Lung microvascular endothelial cell (primary cell): ENCODE measurements at places on chromosomes 2 and 18. TPM values are rescaled to one million over a fixed set of nuclear protein-coding genes. Genes with fewer than 3 reads are reported as not detected.

Gene SNED1
- total RNA-seq = 8.3 and 17.9 TPM in 2 replicates

Gene UGGT1
- total RNA-seq = 39.2 and 45.6 TPM in 2 replicates

Gene ZNF407
- 9.8 and 15.1 TPM in 2 replicates for total RNA-seq

Gene GNAL
- under 0.01 and 0.22 TPM in 2 replicates for total RNA-seq

Gene TIGD1
- total RNA-seq = 0.87 and 1.8 TPM in 2 replicates

Gene C2orf81
- under 0.01 TPM in 1 of 2 replicates, not detected in the other for total RNA-seq

Gene KHK
- 2.2 and 3.4 TPM in 2 replicates for total RNA-seq

Gene GAL3ST2
- not detected in 2 replicates for total RNA-seq

Gene NCKAP5
- under 0.01 TPM in 2 replicates for total RNA-seq

Gene TMEM247
- total RNA-seq = not detected in 2 replicates

Gene CHN1
- 8.1 and 8.5 TPM in 2 replicates for total RNA-seq

DNA sequence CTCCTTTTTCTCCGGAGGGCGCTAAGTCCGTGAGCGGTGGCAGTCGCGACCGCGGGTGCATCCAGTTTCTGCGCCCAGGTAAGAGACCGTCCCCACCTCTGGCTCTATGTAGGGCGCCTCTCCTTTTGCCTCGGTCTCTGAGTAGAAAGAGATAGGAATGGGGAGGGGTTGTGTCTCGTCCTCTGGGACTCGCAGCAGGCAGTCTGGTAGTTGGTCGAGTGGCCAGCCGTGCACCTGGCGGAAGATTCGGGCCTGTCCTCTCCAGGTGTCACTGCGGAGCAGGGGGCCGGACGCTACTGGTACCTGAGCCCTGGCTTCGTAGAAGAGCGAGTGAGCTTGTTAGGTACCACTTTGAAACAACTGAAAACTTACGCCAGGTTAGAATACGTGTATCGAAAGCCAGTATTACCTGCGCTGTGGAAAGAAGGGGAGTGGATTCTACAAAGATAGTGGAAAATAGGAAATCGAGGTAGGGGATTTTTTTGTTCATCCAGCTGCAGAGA lies 403 bp downstream of the MAP2 start:
- no peak for DNase-seq

DNA sequence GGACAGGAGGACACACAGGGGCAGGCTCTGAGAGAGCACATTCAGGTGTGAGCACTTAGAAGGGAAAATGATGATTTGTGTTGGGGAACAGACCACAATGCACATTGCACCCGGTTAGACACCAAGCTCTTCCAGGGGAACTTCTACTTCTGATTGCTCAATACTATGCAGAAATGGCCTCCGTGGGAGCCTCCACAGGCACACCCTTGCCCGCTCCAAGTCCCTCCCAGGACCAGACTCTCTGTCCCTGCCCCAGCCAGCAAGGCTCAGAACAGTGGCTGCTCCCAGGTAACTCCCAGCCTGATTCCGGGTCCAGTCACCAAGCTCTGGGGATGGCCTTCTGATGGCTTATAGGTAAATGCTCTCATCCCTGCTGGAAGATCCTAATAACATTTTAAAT lies 56.2 kb downstream of the BCL2L11 start:
- DNase-seq = no peak

DNA sequence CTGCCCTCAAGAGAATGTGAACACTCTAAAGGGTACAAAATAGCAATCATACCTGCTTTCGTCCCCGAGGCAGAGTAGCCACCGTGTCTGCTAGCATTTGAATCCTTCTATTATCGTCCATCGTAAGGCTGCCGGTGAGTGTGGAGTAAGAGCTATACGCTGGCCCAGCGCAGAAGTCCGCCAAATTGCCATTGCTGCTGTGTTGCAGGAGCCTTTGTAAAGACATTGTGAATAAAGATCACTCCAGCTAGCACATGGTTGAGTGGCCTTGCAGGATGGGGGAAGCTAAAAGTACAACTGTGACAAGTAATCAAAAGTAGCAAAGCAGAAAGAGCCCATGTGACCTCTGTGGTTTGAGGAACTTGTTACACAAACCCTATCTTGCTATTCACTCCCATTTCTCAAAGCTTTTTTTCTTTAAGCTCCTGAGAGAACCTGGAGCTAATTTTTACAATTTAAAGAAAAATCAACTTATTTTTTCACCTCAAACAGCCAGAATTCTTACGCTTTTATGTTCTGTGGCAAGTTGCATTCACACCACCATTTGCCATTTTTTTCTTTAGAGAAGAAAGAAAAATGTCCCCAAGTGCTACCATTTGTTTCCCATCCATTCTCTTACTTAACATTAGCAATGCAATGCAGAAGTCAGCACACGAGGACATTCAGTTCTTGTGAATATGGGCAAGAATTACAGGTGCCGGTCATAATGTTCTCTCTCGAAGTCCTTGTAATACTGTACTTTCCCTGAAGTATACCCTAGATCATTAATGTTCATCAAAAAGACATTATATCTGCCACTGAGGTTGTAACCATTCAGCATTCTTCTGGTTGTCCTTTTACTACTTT lies at the start of gene CYTIP:
Gene CYTIP (minus strand): TSS at position 295 of the 846 bp plus-strand sequence. CDS start 69 bp downstream, at position 226.
- no peak for DNase-seq

GRCh38 chr18:79413025-79413424 lies 17.3 kb downstream of the NFATC1 start:
- no peak for DNase-seq

- no peak for DNase-seq
These were observed 216.6 kb downstream of the SH3BP4 start for GRCh38 chr2:235168174-235168979.

DNA sequence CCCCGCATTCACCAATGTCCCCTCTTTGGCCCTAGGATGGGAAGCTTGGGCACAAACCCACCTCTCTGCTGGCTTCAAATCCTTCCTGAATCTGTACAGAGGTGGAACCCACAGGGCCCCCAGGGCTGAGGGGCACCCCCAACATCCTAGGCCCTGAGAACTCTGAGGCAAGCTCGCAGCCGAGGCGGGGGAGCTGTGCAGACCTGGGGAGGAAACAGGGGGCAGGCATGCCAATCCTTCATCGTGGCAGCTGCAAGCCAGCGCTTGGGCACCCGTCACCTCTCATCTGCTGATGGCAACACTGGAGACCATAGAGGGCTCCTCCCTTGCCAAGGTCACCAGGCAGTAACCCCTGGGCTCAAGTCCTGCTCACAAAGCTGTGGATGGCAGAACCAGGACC lies 10.8 kb downstream of the ECEL1 start:
- no peak for DNase-seq

DNA sequence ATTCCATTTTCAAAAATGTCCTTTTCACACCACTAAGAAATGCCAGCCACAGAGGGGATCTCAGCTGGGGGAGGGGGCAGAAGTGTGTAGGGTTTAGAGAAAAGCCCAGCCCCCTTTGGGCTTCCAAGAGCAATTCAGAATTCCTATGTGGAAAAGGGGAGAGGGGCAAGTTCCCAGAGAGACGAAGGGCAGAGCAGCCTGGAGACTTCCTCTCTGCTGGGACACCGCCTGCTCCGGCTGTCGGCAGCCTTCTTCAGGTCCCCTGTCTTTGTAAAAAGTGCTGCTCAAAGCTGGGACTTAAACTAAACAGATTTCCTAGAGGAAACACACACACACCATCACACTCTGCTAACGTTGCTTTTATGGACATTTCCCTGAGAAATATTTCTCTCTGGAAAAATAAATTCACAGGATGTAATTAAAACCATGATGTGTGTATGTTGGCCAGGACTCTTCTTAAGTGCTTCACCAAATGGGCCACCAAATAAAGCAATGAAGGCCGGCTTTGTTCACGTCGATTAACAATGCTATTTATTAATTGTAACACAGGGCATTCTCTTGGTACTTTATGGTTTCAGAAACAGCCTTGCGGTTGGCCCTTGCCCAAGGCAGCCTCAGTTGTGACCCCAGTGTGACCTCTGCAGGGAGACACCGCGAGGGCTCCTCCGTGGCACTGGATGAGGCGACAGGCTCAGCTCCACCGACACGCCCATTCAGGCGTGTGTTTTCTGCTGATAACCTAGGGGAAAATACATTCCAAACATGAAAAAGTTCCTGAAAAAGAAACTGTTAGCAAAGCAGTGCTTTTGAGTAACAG lies 5.6 kb upstream of the ASB1 start:
- DNase-seq = peak; percentile 84

DNA sequence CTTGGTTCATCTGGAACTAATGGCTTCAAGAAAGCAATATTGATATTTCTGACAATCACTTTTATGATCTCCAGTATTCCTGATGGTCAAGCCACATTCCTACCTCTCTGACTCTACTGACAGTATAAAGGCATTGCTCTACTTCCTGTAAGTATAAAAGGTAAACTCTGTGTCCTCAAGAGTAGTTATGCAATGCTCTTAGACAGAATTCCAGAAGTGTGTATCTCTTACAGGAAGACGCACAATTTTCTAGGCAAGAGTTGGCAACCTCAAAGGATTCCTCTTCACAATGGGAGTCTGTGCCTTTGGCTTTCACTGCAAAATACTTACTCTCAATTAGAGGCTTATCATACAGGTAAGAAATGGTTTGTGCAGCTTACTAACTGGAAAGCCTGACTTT lies 100.1 kb downstream of the THADA start:
- no peak for DNase-seq

DNA sequence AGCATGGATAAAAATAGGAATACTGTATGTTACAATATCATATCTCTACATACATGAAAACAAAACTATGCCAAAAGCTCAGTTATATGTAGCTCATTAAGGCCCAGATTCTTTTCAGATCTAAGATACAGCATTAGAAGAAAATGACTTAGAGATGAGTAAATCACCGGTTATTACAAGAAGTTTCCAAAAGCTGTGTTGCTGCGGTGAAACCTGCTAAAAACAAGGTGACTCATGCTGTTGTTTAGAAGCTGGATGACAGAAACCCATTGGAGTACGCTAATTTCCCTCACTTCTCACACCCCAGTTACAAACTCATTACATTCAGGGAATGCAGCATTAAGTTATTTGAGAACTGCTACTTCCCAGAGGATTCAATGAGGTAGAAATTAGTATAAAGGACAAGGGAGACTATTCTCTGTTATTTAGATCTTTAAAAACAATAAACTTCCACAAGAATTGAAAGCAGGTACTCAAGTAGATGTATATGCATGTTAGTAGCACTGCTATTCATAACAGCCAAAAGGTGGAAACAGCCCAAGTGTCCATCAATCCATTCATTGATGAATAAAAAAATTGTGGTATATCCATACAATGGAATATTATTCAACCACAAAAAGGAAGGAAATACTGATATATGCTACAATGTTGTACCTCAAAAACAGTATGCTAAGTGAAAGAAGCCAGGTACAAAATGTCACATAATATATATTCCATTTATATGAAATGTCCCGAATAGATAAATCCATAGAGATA lies 32.6 kb downstream of the RBKS start:
- DNase-seq = no peak

GRCh38 chr2:70469435-70469834 lies 84.2 kb downstream of the TGFA start:
- no peak for DNase-seq

DNA sequence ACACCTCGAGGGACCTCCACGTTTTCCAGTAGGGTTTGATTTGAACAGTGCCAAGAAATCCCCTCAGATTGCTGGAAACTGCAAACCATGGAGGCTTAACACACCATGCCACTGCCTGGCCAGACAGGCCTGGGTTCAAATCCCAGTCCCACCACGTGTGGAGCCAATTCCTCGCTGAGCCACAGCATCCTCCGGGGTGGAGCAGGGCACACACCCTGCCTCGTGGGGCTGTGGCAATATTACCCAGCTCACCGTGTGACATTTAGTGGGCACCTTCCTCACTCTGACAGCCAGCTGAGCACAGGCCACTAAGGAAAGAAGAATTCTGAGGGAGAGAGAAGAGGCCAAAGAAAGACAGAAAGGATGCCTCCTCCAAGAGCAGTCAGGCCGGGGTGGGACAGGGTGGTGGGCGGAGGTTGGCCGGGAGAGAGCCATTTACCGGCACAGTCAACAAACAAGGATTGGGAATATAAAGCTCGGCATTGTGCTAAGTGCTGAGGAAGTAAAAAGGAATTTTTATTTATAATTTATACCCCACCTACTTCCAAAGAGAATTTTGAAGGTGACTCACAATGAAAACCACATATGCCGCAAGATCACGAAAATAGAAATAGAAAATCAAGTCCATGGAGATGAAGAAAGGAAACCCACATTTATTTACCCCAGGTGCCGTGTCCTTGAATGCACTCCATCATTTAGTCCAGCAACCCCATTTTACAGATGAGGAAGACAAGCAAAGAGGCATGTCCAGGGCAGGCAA lies 111.5 kb downstream of the MCFD2 start:
- peak; percentile 50 for DNase-seq

DNA sequence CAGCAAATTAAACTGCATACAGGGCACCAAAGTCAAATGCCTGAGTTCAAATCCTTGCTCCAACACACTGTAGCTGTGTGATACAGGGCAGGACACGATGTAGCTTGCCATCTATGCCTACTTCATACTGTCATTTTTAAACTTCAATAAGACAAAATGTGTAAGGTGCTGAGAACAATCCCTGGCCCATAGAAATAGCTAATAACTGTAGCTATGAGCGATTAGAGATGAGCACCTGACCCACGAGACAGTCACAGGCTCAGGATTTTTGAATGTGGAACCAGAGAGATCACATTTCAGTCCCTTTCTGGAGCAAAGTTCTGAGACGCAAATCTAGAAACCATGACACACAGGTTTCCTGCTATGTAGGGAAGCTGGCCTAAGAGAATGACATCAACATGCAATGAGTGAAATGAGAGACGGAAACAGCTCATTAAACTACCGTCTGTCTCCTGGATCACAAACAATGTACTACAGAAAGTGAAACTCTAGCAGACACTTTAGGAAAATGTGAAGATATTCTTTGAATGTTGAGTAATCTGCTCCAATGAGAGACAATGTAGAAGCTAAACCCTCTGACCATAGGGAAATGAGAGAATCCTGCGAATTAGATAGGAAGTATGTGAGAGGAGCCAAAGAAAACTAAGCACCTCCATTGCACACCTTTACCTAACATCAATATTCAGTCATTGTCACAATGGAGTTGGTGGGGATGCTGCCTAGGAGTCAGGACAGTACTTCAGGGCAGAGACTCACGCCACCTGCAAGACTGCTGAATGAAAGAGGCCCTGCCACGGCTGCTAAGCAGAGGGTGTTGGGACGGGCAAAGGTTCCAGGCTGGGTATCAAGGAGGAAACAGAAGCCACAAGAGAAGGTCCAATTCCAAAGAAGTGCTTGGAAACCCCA lies 25.5 kb downstream of the B4GALT6 start:
- DNase-seq = peak; percentile 96

DNA sequence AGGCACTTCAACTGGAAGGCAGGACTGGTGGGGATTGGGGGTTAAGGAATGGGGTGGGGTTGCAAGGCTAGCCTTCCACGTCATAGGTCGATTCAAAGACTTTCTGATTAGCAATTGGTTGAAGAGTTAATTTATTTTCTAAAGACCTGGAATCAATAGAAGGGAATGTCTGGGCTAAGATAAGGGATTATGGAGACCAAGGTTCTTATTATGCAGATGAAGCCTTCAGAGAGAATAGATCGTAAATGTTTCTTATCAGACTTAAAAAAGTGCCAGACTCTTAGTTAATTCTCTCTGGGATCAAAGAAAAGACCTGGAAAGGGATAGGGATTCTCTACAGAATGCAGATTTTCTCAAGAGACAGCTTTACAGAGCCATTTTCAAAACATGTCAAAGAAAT lies 368.0 kb upstream of the DLGAP1 start:
- no peak for DNase-seq

GRCh38 chr18:48321536-48321935 lies 87.6 kb downstream of the ZBTB7C start:
- DNase-seq = no peak

- DNase-seq = no peak
These were observed 3.0 kb downstream of the LCLAT1 start for GRCh38 chr2:30450025-30450424.

- peak; percentile 80 for DNase-seq
These were observed 162.0 kb upstream of the SETBP1 start for GRCh38 chr18:44518666-44519065.
